ENCODE measurements at places on chromosomes 5 and 9.

DNA sequence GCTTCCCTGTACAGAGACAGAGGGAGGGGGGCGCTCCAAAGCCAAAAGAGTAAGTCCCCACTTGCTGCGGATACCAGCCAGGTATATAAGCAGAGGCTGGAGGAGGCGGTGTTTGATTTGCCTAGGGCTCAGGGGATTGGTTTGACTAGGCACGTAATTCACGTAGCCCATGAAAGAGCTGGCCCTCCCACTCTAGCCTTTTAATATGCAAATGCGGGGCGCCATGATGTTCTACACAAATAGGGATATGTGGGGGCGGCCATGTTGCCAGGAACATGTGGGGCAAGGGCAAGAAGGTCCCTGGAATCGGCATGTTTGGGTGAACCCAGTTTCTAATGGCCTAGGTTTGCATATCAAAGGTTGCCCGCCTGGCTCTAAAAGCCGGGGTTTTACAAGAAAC, 3.3 kb upstream of the PRLR start:
- no peak for DNase-seq

DNA sequence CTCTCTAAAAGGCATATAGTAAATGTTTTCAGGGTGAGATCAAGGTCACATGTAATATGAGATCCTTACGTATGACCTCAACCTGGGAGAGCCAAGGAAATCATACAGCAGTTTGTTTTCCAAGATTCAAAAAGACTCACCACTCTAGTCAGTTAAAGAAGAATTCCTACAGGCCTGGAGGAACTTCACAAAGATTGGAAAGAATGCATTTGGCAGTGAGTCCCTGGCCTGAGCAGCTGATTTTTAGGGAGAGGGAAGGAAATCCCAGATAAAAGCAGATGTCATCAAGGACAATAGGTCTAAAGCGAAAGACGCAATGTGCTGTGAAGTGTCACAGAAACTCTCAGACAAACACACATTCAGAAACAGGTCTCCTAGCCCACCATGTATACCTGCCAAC, 424.0 kb upstream of the ZNF462 start:
- no peak for DNase-seq

GRCh38 chr5:159227452-159227851, 18.1 kb upstream of the RNF145 start:
- no peak for DNase-seq

DNA sequence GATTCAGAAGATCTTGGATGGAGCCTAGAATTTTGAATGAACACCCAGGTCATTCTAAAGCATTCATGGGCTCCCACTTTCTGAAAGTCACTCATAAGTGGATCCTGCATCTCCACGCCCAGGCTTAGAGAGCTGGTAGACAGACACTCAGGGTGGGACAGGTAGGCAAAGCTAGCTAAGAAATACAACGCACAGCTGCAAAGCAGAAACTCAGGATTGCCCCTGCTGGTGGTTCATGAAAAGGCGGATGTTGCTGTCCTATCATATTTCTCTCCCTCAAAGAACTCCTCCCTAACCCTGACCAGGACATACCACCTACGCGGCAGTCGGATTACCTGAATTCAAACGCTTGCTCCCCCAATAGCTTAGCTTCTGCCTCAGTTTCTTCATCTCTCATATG, 226.5 kb downstream of the GLIS3 start:
- DNase-seq = no peak

All from erythroblast (primary cell).